GM23248 (cell line): ENCODE measurements at places on chromosomes 4 and X.

DNA sequence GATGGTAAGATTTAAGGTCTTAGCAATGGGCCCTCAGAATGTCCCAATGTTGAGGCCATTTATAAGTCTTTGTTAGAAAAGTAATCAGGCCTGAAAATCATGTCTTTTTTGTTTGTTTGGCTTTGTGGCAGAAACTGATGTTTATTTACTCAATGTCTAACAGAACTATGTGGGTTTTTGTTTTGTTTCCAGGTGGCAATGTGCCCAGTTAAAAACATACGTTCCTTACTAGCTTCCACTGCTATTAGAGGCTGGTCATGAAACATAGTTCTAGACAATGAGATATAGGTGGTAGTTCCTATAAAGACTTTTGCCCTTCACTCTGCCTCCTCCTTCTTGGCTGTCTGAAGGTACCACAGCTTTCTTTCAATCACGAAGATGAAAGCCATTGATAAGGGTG is 108.8 kb downstream of the C4orf51 start:
- DNase-seq: no peak

DNA sequence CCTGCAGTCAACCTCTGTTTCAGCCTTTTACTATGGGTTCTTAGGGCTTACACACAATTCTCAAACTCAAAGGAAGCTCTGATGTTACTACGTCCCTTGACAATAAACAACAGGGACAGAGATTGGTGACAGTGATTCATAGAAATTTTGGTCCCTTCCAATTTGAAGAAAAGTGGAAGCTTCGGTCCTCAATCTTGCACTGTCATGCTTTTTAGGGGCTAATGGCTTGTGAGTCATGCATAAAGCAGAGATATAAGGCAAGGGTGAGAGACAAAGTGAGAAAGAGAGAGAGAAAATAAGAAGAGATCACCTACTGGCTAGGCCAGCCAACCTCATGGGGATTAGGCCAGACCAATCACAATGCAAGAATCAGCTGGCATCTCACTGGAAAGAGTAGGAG is 63.2 kb upstream of the STARD8 start:
- DNase-seq: no peak

DNA sequence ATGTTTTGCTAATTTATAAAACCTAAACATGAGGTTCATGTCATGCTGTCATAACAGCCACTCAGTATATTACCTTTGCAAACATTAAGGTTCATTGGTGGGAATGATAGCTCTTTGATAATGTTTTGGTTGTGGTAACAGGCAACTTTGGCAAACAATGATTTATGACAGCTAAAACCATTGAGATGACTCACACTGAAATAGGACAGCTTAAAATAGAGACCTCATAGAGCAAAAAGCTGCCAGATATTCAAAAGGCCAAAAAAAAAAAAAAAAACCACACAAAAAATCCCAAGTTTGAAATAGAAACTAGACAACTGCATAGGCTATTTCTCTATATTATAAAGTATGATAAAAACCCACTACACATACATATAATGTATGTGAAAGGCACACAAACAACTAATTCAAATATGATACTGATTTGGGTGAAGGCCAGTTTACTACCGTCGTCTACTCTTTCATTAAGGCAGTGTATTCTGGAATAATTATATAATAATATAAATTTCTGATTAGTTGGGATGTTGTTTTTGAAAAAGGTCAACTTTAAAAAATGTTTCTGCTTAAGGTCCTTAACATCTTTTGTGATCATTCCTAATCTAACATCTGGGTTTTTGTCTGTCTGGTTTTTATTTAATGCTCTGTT is 646.0 kb upstream of the PITX2 start:
- DNase-seq: peak; percentile 51

DNA sequence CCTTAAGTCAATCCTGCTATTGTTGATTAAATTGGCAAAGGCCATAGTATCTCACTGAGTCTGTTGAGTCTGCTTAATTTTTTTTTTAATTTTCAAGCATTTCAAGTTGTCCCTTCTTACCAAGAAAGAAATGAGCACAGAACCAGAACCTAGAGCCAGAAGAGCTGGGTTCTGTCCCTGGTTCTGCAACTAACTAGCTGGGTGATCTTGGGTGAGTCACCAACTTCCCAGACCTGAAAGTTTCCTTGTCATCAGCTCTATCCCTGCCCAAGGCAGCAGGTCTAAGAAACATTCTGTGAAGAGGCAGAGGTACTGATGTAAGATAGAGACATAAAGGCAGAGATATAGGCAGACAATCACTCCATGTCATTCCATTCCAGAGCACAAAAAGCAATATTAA is 17.3 kb downstream of the TEC start:
- no peak for DNase-seq

- DNase-seq: no peak
These were observed 14.7 kb upstream of the VEGFD start for GRCh38 chrX:15398874-15399273.

DNA sequence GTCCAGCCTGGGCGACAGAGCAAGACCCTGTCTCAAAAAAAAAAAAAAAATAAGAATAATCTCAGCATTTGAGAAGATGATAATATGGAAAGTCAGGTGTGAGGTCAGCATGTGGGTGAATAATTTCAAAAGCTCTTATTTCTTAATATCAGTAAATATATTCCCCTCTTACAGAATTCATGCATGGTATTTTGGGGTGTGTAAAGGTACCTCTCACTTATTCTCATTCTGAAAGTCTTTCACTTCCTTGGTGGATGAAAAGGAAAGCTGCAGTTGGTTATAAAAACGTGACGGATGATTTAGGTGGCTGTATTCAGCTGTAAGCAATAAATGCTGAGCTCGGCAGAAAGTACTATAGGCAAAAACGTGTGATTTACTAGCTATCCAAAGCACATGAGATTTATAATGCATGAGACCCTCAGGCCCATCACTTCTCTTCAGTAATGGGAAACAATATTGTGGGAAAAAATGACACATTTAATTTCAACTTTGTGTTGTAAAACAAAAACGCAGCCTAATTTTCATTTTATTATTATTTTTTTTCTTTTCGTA is 353.2 kb upstream of the MAGEB2 start:
- no peak for DNase-seq

DNA sequence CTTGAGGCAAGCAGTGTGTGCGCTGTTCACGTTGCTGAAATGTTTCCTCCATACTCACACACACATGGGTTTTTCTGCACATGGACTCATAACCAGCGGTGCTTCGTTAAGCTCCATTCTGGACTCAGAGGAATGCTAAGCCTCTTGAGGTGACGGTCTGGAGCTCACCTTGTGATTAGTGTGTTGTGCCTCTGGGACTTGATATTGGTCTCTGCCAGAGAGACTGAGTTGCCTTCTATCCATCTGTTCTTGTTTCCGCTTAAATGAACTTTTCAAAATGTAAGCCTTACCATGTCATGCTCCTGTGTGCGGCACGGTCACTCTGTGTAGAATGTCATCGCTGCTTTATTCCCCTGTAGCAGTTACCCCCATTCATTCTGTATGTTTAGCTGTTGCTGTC is 42.5 kb downstream of the ADD1 start:
- DNase-seq: no peak

DNA sequence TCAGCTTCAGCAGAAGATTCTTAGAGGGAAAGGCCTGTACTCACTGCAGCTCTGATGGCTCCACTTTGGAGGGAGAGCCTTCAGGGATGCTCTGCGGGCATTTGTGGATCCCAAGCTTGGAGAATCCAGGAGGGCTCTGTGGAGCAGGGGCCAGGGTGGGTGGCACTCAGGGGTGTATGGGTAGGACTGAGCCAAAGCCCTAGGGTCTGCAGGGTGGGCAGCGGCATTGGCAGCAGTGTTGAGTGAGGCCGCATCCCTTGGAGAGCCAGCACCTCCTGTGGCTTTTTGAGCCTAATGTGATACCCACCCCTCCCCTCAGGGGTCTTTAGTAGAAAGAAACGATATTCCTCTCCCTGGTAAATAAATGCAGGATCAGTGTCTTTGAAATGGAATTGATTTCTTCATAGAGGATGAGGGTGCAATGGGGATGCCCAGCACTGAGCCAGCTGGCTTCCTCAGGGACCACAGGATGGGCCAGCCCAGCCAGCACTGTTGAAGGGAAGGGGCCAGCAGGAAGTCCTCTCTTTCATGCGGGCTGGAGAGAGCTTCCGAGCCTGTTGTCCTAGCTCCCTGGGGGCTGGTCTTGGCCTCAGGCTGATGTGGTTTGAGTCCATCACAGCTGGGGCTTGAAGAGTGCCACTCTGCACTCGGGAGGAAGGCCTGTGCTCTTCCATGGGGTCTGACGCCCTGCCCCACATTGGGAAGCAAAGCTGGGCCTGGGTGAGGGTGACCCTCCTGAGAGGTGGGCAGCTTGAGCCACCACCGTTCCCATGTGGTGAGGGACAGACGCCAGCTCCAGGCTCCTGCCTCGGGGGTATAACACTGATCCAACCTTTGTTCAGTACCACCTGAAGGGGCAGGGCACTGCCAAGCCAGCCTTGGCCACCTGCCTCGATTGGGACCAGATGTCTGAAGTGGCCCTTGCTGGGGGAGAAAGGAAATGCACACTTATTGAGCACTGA is 49.5 kb downstream of the PSAPL1 start:
- DNase-seq: no peak

DNA sequence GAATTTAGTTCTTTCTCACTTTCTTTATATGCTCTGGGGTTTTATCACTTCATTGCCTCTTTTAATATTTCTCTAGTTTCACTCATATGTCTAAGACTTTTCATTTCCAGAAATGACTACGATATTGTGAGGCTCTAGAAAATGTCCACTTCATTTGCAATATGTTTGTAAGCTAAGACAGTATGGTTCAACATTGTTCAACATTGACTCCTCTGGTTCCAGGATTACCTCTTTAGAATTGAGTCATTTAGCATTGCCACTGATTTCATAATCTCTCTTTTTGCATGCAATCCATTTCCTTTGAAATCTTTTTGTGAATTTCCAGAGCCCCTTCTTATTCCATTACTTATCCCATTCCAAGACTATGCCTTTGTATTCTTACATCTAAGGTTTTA is 32.3 kb downstream of the BBS12 start:
- peak; percentile 93 for DNase-seq

DNA sequence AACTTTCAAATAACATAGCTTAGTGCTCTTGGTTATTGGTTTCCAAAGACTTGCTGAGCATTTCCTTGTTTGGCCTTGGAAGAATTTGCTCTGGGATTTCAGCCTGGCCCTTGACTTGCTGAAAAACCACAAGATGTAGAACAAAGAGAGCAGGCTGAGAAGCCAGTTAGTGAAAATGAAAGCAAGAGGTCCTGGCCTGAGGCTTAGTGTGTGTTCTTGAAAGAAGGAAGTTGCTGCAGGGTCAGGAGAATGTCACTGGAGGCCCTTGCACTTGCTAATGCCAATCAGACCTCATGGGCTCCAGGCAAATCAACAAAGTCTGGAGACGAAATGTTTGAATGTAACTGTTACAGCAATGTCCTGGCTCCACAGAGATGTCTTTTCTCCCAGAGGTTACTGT is 79.4 kb downstream of the SYNPO2 start:
- peak; percentile 75 for DNase-seq

DNA sequence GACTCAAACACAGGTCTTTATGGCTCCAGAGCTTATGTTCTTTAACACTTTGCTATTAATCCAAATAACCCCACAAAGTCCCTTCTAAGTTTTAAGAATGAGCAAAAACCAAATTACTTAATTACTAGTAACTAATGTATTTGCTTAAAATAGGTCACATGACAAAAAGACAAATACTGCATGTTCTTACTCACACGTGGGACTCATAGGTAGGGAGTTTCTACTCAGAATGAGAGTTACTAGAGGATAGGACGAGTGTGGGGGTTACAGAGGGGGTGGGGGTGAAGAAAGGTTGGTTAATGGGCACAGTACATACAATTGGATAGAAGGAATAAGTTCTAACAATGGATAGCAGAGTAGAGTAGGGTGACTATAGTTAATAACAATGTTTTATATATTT is 5.8 kb downstream of the RPS6KA3 start:
- DNase-seq: no peak

GRCh38 chrX:154057791-154058190 is 38.1 kb upstream of the IRAK1 start:
- no peak for DNase-seq

- DNase-seq: peak; percentile 82
These were observed 29.2 kb upstream of the ASMTL start for GRCh38 chrX:1481636-1482529.

DNA sequence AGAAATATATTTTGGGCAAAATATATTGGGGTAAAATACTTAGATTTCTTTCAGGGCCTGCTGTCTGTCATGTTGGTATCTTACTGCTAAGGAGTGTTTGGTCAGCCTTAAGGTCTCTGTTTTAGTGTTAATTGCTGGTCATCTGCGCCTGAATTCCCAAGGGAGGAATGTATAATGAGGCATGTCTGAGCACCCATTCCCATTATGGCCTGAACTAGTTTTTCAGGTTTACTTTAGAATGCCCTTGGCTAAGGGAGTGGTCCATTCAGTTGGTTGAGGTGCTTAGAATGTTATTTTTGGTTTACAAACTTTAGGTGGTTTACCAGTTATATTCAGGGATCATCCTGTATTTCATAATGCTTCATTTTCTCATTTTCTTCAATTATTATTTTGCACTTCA is 125.9 kb downstream of the CFAP299 start:
- no peak for DNase-seq

DNA sequence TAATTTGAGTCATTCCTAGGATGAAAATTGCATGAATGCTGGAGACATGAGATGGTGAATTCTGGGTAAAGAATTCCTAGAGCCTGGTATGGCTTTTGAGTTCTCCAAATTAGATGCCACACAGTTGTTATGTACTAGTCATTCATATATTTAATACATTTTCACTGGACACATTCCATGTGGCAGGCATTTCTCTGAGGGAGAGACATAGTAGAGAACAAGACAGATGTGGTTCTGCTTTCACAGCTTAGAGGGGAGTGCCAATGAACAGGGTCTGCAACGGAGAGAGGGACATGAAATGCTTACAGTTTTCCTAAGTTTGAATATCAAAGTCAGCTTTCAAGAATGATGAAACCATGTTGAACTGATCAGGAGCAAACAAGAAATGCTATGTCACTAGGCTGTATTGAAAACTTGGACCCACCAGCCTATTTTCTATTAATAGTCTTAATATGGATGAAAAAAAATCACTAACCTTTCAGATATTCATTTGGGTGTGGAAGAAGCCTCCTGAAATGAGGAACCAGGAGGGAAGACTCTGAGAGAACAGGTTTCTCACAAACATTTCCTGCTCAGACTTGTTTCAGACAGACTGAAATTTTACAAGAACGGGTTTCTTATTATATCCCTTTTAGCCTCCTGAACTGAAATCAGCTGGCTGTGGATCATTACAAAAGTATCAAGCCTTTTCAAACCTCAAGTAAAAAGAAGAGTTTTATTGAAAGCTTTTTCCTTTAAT is 276.0 kb upstream of the TET2 start:
- no peak for DNase-seq

DNA sequence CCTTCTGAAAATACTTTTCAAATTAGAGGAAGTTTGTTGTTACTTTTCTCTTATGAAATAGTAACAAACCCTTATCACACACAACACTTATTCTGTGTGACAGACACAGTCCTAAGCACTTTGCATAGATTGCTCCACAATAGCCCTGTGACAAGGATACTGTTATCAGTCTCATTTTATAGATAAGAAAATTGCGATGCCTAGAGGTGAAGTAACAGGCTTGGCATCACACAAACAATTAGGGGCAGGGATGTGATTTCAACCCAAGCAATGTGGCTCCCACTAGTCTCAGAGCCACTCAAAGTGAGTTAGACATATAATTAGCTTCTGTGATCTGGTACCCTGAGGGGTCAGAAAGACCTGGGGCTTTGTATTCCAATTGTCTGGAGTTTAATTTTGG is 339.9 kb downstream of the FBXO8 start:
- no peak for DNase-seq

- peak; percentile 88 for DNase-seq
These were observed 131.2 kb upstream of the STX18 start for GRCh38 chr4:4673070-4673469.

GRCh38 chr4:67750691-67751090 is 3.5 kb downstream of the GNRHR start:
- peak; percentile 35 for DNase-seq
